ENCODE measurements at places on chromosomes 13 and 19.

DNA sequence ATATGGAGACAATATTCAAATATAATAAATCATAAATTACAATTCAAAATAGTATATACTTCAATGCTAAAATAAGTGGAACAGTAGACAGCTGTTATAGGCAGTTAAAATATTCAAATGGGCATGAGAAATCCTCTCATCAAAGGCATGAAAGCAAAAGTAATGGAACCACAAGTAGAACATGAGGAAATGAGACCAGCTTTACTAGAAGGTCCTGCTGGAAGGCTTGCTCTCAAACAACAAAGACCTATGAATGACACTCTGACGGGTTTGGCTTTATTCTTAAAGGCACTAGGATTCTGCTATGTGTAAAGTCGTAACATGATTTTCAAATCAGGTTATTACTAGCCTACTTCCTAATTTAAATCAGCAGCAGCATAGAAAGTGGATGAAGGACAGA is 148.1 kb downstream of the VWA8 start:
- no peak for DNase-seq

- no peak for DNase-seq
Measured at GRCh38 chr13:48896312-48896711, 79.4 kb upstream of the FNDC3A start.

DNA sequence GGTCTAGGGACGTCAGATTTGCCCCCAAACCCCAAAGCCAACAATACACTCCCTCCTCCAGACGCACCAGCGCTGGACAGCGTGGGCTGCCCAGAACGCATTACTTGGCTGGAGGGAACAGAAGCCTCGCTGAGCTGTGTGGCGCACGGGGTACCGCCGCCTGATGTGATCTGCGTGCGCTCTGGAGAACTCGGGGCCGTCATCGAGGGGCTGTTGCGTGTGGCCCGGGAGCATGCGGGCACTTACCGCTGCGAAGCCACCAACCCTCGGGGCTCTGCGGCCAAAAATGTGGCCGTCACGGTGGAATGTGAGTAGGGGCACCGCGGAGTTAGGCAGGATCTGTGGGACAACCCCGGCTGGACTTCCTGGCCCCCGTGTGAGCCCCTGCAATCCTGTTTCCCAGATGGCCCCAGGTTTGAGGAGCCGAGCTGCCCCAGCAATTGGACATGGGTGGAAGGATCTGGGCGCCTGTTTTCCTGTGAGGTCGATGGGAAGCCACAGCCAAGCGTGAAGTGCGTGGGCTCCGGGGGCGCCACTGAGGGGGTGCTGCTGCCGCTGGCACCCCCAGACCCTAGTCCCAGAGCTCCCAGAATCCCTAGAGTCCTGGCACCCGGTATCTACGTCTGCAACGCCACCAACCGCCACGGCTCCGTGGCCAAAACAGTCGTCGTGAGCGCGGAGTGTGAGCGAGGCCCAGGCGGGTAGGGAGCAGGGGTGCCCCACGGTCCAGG is 4.0 kb downstream of the ICAM5 start:
- DNase-seq: no peak

- DNase-seq: no peak
Measured at GRCh38 chr13:108304170-108305016, 34.9 kb downstream of the TNFSF13B start.

DNA sequence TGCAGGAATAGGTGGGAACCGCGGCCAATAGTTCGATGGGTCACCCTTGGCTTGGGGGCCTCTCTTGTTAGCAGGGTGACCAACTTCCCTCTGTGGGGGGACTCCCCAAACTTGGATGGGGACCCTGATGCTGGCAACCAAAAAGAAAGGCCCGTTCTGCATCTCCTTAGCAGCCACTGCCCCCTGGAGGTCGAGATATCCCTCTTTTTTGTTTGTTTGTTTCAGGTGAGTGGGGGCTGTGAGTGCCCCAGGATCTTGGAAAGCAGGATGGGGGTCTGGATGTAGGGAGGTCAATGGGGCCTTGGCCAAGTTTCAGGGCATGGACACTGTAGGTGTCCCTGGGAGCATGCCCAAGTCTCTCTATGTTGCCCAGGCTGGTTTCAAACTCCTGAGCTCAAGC is 7.7 kb upstream of the CRTC1 start:
- DNase-seq: no peak

DNA sequence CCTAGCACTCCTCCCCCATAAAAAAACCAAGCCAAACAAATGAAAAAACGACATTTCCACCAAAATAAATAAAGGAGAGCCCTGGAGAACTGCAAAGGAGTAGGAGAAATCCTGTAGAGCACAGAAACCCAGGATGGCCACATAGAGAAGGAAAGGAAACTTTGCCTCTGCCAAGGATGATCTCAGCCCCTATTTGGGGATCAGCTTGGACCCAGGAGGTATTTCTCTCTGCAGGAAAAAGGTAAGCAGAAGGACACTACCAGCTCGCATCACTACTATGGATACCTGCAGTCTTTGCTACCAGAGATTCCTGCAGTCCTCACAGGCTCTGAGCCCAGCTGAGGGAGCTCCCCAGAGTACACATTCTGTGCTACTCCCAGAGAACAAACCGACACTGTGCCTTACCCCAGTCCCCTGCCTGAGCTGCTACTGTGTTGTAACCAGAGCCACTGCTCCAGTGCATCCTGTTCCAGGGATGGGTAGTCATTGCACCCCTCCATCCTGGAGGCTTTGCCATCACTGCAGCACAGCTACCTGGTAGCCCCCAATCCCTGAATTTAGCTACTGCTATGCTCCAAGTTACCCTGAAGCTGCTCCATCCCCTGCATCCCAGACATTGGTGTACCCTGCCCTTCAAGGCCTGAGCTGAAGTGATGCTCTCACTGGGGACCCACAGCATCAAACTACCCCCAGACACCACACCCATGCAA is 41.7 kb downstream of the VWA8 start:
- no peak for DNase-seq

GRCh38 chr13:40377783-40378182 is 288.7 kb downstream of the FOXO1 start:
- no peak for DNase-seq

- DNase-seq: peak; percentile 96
Measured at GRCh38 chr19:8390617-8390981, 439 bp downstream of the RAB11B start.

GRCh38 chr13:93765062-93765461 is 538.5 kb downstream of the GPC6 start:
- no peak for DNase-seq
